ENCODE measurements at places on chromosomes 6 and 20.

GRCh38 chr6:25682324-25682723 lies 30.3 kb downstream of the SCGN start:
- DNase-seq: no peak

GRCh38 chr20:3796477-3797225 lies 541 bp downstream of the CDC25B start:
- DNase-seq: no peak

DNA sequence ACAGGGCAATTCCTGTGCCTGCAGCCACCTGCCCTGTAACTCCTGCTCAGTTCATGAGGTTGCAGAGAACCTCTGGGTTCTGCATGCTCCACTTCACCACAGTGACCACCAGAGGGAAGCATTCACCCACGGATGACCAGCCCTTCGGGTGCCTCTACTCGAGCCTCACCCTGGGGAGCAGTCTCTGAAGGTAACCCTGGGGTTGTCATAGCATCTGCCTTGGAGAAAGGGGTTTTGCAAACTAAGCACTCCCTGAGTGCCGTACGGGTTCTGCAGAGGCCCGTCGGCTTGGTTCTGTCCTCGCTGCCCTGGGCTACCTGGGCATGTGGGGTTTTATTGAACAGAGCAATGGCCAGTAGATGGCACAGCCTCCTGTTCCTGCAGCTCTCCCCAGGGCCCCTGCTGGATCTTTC lies 10.2 kb upstream of the CST5 start:
- DNase-seq: peak; percentile 62

DNA sequence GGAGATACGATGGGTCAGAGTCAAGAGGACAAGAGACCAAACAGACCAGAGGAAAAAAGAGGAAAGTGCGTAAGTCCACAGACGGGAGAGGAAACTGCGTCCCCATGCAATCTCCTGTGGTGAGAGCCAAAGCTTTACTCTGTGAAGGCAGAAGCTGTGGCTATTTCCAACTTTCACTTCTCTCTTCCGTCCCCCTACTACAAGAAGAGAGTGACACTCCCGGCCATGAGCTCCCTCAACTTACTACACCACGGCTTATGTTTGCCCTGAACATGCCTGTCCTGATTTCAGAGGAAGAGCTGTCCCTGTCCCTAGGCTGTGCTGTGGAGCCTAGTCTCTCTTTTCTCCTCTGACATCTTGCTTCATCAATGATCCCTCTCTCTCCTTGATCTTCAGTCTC lies 11.5 kb upstream of the SSR1 start:
- no peak for DNase-seq

Data from activated T-cell treated with anti-CD3 and anti-CD28 coated beads, Interleukin-2, amount 50 U/mL, for 1 hour (primary cell).